Activated CD8-positive, alpha-beta memory T cell treated with anti-CD3 and anti-CD28 coated beads, Interleukin-2, amount 10 ng/mL, durations not matched to agents 7 days and 5 days (primary cell): ENCODE measurements at places on chromosomes 2 and 18.

GRCh38 chr2:45452866-45453265 lies 158.2 kb downstream of the SRBD1 start:
- DNase-seq, result no peak

- no peak for DNase-seq
Measured at GRCh38 chr18:63956755-63957154, 7.7 kb downstream of the HMSD start.

DNA sequence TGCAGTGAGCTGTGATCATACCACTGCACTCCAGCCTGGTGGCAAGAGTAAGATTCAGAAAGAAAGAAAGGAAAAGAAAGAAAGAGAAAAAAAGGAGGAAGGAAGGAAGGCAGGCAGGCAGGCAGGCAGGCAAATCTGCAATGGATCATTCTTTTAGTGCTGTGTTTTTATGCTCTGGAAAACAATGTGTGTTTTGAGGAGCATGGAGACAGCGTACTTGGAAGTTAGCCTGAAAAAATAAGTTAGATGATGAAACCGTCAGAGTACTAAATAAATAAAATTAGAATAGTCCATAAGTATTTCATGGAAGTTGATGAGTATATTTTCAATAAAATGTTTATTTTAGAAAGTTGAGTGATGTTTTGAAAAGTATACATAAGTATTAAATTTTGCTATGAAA lies 366.4 kb upstream of the CDH20 start:
- DNase-seq, result no peak

- no peak for DNase-seq
Measured at GRCh38 chr2:17148407-17149145, 369.7 kb downstream of the RAD51AP2 start.

GRCh38 chr2:138501425-138502254 lies at the start of gene SPOPL:
TSS of gene SPOPL (plus strand) at chr2:138501770. CDS start at chr2:138550217, 48,447 bp downstream.
- DNase-seq, result peak; percentile 89

- no peak for DNase-seq
Measured at GRCh38 chr2:10721396-10722251, at the start of gene ATP6V1C2. TSS of gene ATP6V1C2 (plus strand) at chr2:10721630. CDS start at chr2:10722850, 1,220 bp downstream.

DNA sequence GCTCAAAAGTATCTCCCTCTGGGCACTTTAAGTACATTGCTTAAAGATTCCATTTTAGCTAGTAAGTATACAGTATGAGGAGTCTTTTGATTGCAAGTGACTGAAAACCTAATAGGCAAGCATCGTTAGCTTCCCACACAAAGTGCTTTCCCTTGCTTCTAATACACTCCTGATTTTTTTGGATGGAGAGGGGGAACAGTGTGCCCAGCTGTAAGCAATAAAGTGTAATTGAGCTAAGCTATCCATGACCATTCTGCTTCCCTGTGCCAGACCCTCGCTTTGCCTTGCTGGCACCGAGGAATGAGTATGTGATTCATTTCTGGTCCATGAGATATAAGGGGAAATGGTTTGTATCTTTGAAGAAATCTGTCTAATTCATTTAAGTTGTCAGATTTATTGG lies 3.8 kb upstream of the ZNF24 start:
- no peak for DNase-seq

GRCh38 chr2:176383836-176384442 lies 114.7 kb downstream of the MTX2 start:
- DNase-seq, result no peak

DNA sequence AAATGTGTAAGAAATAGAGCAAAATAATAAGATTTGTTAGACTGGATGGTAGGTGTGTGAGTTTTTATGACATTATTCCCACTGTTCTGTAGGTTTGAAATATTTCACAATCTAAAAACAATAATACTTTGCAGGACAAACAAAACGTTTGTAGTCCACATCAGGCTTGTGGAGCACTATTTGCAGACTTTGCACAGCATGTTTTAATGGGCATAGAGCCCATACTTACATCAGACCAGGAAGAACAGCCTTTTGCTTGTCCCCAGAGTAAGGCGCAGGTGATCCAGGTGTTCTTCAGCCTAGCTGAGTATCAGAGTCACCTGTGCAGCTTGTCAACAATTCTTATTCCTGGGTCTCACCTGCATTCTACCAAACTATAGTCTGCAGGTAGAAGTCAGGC lies 9.1 kb upstream of the STK39 start:
- no peak for DNase-seq

DNA sequence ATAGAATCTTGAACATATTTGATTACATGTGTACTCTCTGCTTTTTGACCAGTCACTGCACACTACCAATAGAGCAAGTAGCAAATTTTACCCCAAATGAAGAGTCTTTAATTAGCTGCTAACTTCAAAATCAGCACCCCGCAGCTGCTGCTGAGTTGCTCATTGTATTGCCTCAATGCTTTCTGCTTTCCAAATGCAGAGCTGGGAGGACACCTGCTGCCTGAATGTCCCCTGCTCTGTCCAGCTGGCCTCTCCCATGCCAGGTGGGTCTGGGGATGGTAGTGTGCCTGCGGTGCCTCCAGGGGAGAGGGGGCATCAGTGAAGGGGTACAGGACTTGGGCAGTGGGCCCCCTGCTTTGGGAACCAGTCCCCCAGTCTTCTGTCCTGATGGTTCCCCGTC lies 184.8 kb downstream of the PRKCE start:
- no peak for DNase-seq

- DNase-seq, result no peak
Measured at GRCh38 chr2:74735009-74735408, 81.0 kb downstream of the SEMA4F start.

DNA sequence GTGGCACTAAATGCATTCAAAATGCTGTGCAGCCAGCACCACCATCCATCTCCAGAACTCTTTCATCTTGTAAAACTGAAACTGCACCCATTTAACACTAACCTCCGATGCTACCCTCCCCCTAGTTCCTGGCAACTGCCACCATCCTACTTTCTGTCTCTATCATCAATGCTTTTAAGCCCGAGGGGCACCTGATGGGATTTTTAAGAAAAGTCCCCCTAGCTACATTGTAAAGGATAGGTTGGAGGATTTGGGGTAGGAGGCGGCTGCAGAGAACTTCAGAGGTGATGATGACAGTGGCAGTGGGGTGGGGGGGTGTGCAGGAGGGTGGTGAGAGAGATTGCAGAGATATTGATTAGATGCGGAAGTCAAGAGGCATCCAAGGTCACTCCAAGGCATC lies 10.8 kb upstream of the YWHAQ start:
- DNase-seq, result peak; percentile 71

DNA sequence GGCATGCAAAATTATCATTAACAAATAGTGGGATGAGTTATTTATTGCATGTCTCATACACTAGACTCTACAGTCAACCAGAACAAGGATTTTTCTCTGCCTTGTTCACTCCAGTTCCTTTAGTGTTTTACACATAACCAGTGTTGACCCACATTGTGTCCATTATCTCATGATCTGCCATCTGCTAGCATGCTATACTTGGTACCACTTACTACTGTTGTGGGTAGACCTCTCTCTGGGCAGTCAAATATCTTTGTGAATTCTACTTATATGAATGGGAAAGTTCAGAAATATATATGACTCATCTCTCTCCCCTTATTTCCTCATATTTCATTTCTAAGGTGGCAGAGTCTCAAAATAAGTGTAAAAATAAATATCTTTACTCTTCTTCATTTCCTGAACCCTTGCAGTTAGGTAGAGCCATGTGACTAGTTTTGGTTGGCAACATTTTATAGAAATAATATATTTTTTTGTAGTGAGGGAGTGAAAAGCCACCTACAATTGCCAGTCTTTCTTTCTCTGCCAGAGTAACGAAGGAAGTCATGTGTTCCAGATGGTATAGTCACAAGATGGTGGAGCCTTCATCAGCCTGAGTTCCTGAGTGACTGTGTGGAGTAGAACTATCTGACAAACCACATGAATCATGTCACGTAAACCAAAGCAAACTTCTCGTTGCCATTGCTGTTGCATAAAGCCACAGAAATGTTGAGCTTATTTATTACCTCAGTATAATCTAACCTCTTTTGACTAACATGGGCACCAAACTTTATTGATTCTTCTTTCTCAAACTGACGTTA lies 704.0 kb downstream of the RNF144A start:
- no peak for DNase-seq

GRCh38 chr2:12005886-12006681 lies 259.7 kb downstream of the LPIN1 start:
- peak; percentile 74 for DNase-seq

DNA sequence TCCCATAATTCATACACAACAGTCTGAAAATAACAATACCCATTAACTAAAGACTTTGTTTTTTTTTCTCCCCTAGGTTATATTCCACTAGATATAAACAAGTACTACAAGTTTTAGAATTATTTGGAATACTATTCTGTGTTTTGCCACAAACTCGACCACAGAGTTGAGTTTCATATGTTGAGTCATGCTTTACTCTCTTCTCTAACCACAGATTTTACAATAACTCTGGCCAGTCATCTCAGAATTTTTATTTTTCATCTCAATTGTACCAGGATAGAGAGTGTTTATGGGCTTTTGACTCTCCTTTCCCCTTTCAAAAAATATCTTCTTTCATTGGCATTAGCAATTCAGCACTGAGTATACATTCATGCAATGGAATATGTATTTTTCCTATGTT lies 348.7 kb upstream of the GALNT5 start:
- no peak for DNase-seq
